ENCODE measurements at places on chromosomes 7 and 10.

GRCh38 chr10:91537614-91538383, 95.1 kb downstream of the PPP1R3C start:
- no peak for DNase-seq

DNA sequence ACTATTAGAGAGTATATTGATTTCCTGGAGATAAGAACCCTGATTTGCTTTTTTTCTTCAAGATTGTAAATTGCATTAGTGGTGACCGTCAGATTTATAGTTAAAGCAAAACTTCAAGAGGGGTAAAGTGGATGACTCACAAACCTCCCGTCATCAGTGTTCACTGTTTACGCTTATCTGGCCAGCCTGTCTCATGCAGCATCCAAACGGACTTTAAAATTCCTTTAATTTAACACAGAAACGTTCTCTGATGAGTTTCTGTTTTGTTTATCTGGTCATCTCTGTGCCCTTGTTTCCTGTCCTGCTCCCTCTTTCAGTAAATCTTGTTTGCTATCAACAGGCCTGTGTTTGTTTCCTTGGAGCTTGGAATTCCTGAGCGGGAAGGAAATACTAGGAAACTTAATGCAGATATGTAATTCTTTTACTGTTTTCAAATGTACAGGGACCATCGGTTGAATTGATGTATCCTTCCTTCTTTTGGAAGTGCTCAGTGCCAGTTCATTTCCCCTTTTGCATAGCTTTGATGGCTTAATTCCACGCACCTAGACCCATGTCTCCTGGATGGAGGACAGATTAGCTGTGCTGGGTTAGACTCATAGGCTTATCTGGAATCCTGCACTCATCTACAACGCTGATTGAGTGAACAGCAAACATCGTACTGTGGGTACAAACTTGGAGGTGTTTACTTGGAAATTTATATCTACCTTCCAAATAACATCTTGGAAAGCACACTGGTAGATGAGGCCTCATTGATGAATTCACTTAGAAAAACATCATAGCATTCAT, 21.3 kb downstream of the PTPRE start:
- DNase-seq = no peak

DNA sequence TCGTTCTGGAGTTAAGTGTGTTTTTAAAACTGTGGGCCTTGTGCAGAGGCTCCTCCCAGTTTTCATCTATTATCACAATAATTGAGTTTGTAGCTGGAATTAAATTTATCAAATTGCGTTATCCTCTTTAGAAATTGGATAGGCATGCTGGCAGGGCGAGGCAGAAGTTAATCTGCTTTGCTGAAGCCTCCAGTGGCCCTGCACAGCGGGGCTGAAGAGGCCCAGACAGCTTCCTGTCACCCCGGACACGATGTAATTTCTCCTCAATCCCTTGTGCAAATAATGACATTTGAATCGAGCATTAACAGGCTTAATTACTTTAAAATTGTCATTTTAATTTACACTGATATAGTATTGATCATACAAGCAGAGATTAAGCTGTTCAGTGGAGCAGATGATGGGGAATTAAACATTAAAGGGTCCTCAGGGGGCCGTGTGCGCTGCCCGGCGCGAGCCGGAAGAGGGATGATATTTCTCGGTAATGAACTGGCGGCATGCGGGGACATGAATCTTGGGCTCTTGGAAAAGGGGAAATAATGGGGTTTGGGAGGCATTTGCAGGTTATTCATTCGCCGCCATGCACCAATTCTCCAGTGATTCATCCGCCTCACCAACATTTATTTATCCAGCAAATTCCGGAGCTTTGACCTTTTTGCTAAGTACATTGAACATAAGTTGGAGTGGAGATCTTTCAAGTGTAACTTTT, 118.5 kb downstream of the NKX6-2 start:
- DNase-seq = no peak

DNA sequence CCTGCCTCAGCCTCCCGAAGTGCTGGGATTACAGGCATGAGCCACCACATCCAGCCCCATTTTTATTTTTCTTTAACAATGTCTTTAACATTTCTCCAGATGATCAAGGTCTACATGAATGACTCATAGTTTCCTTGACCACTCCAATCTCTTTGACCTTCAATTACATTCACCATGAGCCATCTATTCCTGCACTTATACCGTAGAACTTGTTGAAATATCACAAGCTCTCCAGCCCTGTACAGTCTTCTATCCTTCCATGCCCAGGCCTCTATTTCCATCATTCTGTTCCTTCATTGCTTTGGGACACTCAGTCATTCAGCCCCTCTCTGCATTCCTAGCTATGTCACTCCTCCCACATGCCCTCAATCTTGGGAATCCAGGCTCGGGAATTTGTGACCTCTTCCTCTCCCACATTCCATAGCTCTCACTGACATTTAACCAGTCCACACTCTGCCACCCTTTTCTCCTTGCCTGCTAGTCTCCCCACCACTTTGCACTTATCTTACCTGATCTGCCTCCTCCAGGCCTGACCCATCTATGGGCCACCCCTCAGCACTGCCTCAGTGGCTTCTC, 151.8 kb upstream of the STK17A start:
- no peak for DNase-seq

DNA sequence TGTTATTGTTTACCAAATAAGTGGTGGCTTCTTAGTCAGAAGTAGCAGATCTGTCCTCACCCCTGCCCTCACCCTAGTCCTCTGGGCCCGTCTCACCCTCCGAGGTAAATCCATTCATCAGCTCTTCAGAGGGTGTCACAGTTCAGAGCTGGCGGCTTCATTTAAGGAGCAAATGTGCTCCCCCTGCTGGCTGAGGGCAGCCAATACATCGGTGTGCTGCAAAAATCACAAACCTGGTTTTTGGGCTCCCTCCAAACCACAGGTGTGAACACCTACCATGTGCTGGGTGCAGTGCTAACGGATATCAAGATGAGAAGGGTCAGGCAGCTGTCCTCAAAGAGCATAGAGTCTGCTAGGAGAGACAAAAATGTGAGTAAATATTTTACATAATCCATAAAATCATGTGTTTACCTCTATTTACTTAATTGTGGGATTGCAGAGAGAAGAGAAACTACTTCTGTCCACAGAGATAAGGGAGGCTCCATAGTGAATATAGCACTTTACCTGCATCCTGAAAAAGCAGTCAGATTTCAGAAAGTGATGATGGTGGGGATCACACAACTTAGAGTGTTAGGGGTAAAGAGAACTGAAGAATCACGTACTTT, 15.5 kb upstream of the CRTAC1 start:
- DNase-seq = peak; percentile 51

- no peak for DNase-seq
These were observed 9.0 kb downstream of the GTF2IRD1 start for GRCh38 chr7:74462707-74463100.

DNA sequence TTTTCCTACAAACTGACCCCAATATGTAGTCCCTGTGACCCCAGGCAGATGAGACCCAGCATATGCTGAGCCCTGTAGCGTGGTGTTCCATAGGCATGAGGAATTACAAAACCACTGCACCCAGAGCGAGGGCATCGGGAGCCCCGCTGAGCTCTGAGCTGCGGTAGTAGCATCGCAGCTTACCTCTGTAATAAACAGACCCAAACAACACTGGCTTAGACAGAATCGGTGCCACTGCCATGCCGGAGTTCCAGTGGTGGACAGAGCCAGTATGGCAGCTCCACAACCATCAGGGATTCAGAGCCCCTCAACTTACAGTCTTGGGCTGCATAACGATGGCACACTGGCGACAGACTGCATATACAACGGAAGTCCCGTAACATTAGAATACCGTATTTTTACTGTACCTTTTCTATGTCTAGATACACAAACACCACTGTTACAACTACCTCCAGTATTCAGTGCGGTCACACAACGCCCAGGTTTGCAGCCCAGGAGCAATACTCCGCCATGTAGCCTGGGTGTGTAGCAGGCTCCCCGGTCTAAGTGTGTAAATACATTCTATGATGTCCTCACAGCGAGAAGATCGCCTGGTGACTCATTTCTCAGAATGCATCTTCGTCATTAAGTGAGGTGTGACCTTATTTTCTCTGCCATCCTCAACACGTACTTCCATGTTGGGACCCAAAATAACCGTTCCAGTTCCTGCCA, 68.8 kb downstream of the PROSER2 start:
- DNase-seq = no peak

- no peak for DNase-seq
These were observed 3.5 kb downstream of the FAM180A start for GRCh38 chr7:135744938-135745702.

GRCh38 chr10:129035052-129035827, 431.8 kb upstream of the MGMT start:
- DNase-seq = no peak

GRCh38 chr10:104387130-104387888, 33.7 kb downstream of the CFAP58 start:
- no peak for DNase-seq

GRCh38 chr7:95089414-95090315, 182.3 kb downstream of the PPP1R9A start:
- no peak for DNase-seq

DNA sequence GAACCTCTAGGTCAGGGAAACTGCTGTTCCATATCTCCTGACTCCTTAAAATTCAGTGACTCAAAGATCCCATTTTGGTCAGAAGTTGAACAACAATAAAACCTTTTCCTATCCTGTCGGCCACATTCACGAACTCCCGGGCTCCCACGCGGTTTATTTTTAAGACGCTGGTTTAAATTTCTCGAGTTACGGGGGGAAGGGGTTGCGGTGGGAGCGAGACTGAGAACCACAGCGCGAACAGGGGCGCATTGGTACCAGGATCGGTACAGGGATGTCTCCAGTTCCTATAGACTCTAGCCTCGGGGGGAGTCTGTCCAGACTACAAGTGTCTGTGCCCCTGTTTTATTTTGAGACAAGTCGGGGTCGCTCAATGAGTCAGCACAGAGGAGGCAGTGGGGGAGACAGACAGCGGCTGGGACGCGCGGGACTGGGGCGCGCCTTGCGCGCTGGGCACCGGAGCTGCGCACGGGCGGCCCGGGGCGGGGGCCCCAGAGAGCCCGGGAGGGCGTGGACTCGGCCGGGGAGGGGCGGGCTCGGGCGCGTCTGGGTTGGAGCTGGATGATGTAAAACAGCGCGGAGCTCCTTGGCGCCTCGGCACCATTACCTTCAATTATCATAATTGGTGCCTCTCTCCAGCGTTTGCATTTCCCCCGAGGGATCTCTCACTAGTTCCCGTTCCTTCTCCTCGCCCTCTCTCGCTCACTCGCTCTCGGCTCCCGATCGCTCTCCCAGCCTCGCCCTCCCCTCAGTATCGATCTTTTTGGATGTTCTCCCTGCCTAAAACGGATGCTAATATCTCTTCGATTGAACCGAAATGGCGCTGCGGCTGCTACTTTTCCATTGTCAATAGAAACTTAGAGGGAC, 8.7 kb upstream of the BAMBI start:
- peak; percentile 7 for DNase-seq

GRCh38 chr7:93890041-93890463, 501 bp downstream of the TFPI2 start:
- no peak for DNase-seq

DNA sequence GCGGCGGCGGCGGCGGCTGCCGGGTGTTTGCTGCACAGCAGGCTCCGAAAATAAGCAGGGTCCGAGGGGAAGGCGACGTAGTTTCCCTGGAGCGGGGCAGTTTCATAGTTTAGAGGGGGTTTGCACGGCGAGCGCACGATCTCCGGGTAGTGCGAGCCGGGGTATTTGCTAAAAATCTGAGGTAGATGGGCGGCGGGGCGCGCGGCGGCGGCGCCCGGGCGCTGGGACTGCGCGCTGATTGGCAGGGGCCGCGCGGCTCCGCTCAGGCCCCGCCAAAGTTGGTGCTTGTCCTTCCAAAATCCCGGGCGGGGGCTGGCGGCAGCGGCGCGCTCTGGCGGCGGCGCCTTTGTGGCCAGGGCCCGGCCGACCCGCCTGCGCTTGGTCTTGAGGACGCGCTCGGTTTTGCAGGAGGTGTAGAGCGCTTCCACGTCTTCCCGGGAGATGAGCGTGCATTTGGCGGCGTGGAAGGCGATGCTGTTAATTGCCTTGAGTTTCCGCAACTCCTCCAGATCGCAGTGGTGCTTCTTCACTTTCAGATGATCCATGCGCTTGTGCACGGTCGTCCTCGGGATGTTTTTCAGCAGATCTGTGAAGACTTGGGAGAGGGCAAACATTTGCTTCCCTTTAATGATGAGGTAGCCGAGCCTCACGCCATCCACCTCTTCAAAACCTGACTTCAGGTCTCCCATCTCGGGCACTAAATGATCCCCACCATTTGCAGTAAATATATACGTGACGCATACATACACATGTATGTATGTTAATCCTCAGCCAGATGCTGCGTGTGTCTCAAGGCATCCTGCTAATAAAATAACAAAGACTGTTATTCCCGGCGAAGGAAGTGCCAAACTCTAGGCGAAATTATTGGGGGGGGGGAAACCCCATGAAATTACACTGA, 8.1 kb downstream of the SKIDA1 start:
- no peak for DNase-seq

GRCh38 chr7:156772725-156773124, 120.3 kb downstream of the LMBR1 start:
- DNase-seq = no peak

- no peak for DNase-seq
These were observed 163.3 kb downstream of the STK31 start for GRCh38 chr7:23873306-23873705.

GRCh38 chr7:43937444-43937843, 11.2 kb downstream of the UBE2D4 start:
- no peak for DNase-seq

DNA sequence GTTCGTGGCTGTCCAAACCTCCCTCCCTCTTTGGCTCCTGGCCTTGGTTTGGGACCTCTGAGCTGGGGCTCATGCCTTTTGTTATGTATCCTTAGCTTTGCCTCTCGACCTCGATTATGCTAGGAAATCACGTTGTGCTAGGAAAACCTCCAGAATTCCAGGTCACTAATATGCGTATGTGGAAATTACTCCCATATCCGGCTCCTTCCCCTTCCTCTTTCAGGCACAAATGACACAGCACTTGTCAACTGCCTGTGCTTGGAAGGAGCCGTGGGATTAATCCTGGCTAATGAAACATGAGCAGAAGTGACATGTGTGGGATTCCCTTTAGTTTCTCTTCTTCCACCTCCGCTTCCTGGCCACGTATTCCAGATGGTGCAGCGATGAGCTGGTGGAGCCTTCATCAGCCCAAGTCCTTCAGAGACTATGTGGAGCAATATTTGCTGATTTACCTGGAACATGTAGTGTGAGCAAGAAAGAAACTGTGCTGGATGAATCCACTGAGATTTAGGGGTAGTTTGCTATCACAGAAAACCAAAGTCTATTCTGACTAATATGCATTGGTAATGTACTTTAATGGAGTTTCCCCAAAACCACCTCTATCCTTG, 149.2 kb downstream of the REEP3 start:
- DNase-seq = no peak

- no peak for DNase-seq
These were observed 6.8 kb upstream of the SEMA4G start for GRCh38 chr10:100962351-100963080.

GRCh38 chr7:128810473-128810872, 18.7 kb downstream of the CCDC136 start:
- no peak for DNase-seq

All from T follicular helper cell (primary cell).